ENCODE measurements at places on chromosomes 4 and X. TPM values are rescaled to one million over a fixed set of nuclear protein-coding genes. Genes with fewer than 3 reads are reported as not detected.

Gene EREG
- polyA plus RNA-seq, result 0.07 TPM

GRCh38 chr4:177315767-177316464 lies 6.2 kb downstream of the NEIL3 start:
- H3K27ac ChIP-seq, result no peak overlapping the region
- no peaks in the 10 kb centered on the region for H3K4me1 ChIP-seq
- H3K4me3 ChIP-seq, result no peak overlapping the region
- H3K27me3 ChIP-seq, result no peaks in the 10 kb centered on the region

DNA sequence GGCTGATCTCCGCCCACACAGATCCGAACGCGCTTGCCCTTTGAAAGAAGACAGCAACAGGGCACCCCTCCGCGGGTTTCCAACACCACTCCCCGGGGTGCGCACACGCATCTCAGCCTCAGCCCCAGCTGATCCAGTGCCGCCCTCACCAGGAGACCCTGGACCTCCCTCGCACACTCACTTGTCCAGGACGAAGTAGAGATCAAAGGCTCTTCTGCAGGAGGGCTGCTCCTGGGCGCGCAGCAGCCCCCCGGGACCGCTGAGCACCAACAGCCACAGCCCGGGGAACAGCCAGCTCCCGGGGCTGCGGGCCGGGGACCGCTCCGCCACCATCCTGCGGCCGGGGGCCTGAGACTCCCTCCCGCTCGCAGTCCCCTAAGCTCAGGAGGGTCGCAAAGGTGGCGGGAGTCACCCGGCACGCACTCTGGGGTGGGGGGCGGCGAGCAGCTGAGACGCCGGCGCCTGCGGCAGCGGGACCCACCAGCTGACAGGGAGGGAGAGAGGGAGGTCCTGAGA lies 743 bp downstream of the ANTXR2 start:
- peak overlapping the region; percentile 93 for H3K27ac ChIP-seq
- H3K4me1 ChIP-seq, result peaks cover 35% of the 10 kb centered on the region
- H3K36me3 ChIP-seq, result peaks cover 20% of the 10 kb centered on the region
- peak overlapping the region; percentile 70 for H3K4me3 ChIP-seq

GRCh38 chr4:56613101-56613862 lies 67.8 kb downstream of the HOPX start:
- H3K27me3 ChIP-seq, result no peaks in the 10 kb centered on the region
- no peak for DNase-seq
- H3K4me1 ChIP-seq, result no peaks in the 10 kb centered on the region

DNA sequence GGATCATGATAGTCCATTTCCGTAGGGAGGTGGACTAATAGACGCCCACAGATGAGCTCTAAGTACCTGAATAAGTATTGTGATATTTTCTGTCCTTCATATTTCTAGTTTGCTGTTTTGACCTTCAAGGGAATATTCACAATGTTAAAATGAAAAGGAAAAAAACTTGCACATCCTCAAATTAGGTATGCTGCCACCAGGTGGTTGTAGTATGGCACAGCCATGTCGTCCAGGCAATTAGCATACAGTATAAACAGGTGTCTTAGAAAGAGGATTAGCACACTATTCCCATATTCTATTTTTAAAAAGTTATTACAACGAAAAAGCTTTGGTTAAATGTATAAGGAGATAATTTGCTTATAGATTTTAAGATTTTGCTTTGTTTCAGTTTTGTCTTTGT lies 802.0 kb downstream of the RPA4 start:
- H3K4me3 ChIP-seq, result no peak overlapping the region
- no peak overlapping the region for H3K27ac ChIP-seq
- no peaks in the 10 kb centered on the region for H3K36me3 ChIP-seq
- no peaks in the 10 kb centered on the region for H3K27me3 ChIP-seq
- no peak for DNase-seq

- H3K27ac ChIP-seq, result no peak overlapping the region
- H3K4me3 ChIP-seq, result no peak overlapping the region
- peaks cover 13% of the 10 kb centered on the region for H3K27me3 ChIP-seq
- no peaks in the 10 kb centered on the region for H3K36me3 ChIP-seq
- DNase-seq, result no peak
- no peaks in the 10 kb centered on the region for H3K4me1 ChIP-seq
These were observed 94.5 kb upstream of the ZNF827 start for GRCh38 chr4:146033149-146033548.

Gene MAGEC1
- polyA plus RNA-seq, result not detected

Gene EMCN
- polyA plus RNA-seq, result 25.1 TPM

Gene MAGEC3
- polyA plus RNA-seq, result not detected

Gene CNGA1
- polyA plus RNA-seq, result 0.06 TPM

GRCh38 chr4:47899639-47900038 lies 14.7 kb downstream of the NFXL1 start:
- H3K27ac ChIP-seq, result no peak overlapping the region
- peaks cover 98% of the 10 kb centered on the region for H3K36me3 ChIP-seq
- H3K27me3 ChIP-seq, result no peaks in the 10 kb centered on the region
- H3K4me3 ChIP-seq, result no peak overlapping the region
